Trophoblast cell (in vitro differentiated cells and primary cell): ENCODE measurements at places on chromosomes 4 and X.

- peak; percentile 21 for DNase-seq
These were observed 168.4 kb upstream of the GK2 start for GRCh38 chr4:79576429-79576753.

DNA sequence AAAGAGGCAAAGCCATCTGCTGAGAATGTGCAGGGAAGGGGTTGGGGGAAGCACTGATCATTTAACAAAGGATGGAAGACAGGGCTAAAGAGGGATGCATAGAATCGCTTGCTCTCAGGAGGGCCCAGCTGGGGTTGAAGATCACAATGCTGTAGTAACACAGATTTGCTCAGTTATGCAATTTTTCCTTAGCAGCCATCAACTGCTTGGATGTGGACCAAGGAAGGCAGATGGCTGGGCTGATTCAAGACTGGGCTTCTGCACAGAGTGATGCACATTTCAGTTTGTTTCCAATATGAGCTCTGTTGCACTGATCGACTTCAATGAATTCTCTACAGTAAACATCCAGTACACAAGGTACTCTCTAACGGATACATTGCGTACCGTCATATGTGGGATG is 127.8 kb upstream of the TBL1X start:
- DNase-seq: no peak

DNA sequence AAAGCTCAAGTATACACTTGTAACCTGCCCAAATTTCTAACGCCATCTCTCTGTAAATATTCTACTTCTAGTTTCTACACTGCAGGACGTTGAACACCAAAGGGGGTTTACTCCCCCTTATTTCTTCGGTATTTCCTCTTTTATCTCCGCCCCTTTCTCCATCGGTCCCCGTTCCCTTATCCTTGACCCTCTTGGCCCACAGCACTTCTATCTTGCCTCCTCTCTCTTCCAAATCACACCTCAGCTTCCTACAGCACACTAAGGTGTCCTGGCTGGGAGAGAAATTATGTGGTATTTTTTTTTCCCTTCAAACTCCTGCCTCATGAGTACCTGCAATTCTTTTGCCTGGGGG is 715 bp downstream of the ZMAT1 start:
- no peak for DNase-seq

- DNase-seq: no peak
These were observed 6.8 kb upstream of the IQSEC2 start for GRCh38 chrX:53288189-53288588.

DNA sequence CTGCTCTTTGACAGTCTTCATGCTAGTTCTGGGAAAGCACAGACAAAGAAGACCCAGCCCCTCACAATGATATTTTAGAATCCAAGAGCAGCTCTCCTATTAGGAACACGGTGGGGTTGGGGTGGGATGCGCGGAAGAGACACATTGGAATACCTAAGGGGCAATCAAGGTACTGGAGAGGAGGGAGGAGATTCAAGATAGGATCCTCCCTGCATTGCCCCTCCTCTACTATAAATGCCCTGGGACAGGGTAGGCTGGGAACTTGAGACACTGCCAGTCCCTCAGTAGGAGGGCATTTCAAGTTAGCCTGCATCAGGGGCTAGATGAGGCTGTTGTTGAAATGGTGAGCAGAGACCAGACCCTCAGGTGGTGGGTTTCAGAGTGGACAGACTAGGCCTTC is 5.1 kb downstream of the MAGEB17 start:
- no peak for DNase-seq

GRCh38 chr4:75036046-75036830 is 103.3 kb downstream of the PARM1 start:
- no peak for DNase-seq

- peak; percentile 45 for DNase-seq
These were observed 106.3 kb upstream of the MID1 start for GRCh38 chrX:10726647-10727046.

- DNase-seq: no peak
These were observed 128.9 kb downstream of the TBL1X start for GRCh38 chrX:9593756-9594155.

DNA sequence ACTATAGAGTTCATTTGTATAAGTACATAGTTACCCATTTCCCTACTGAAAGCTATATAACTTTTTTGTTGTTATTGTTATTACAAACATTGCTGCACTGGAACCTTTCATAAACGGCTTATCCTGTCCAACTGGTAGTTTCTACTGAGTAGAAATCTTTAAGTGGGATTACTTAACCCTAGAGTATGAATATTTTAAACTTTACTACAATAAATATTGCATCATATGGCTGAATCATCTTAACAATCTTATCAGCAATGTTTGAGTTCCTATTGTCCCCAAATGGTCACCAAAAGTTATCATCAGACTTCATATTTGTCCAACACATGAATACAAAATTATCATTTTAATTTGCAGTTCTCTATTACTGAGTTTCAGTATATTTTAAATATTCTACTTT is 40.5 kb downstream of the LCORL start:
- DNase-seq: peak; percentile 10

DNA sequence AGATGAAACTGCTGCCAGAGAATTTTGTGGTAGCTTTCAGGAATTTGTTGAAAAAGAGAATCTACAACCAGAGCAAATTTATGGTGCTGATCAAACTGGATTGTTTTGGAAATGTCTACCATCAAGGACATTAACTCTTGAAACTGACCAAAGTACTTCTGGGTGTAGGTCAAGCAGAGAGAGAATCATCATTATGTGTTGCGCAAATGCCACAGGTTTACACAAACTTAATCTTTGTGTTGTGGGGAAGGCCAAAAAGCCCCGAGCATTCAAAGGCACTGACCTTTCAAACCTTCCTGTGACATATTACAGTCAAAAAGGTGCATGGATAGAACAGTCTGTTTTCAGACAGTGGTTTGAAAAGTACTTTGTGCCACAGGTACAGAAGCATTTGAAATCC is 2.1 kb downstream of the TIGD2 start:
- no peak for DNase-seq

DNA sequence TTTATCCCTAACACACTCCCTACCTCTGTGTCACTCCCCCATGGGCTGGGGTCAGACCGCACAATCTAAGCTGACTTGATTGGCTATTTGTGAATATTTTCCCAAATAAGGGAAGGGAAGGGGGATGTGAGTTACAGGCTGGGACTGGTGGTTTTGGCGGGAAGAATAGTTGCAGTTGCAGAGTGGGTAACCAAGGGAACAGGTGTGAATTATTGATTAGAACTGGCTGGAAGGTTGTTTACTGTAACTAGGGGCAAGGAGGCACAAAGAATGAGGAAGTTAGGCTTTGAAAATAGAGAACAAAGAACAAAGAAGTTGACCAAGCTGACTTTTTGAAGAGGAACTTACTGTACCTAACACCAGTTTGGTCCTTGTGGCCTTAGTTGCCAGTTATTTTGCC is 88.0 kb upstream of the XAGE2 start:
- no peak for DNase-seq

GRCh38 chrX:48513670-48514069 is 4.9 kb downstream of the PORCN start:
- peak; percentile 74 for DNase-seq

GRCh38 chr4:40908297-40908696 is 158.5 kb downstream of the NSUN7 start:
- peak; percentile 62 for DNase-seq

- no peak for DNase-seq
These were observed 183.0 kb upstream of the PGRMC2 start for GRCh38 chr4:128470492-128471053.

DNA sequence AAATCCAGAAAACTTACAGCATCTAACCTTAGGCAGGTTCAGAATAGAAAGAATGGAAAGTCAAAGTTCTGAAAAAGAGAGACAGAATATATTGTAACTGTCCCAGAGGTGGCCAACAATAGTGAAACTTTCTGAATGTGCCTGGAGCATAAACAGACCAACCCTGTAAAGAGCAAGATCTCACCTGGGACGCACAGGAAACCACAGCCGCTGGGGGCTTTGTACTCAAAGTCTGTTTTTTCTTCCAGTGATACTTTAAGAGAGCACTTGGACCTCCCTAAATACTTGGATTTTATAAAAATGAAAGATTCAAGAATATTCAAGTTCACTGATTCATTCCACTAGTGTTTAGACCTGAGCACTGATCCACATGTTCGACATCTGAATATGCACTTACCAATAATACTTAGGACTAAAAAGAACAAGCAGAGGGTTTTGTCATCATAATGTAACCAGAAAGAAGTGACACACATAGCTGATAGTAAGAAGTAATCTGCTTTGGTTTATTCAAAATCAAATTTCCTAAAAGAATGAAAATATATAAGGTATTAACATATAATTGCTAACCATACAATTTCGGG is 35.3 kb downstream of the ARAP2 start:
- DNase-seq: no peak

DNA sequence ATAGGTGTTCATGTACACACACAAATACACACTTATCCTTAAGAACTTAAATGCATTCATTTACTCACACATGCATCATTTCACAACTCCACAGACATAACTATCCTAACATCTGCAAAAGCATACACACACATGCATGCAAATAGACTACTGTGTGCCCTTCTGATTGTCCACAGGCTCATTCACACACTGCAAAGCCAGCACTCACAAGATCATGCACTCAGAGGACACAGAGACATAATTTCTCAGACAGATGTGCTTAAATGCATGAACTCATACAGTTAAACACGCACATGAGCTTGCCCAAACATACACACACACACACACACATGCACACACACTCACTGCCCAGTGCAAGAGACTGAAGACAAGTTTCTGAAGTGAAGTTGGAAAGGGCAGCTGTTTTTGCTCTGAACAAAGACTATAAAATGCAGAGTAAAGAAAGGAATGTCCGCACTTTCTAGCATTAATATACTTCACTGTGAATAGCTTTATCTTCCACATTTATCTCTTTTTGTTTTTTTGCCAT is 1018.0 kb upstream of the HS3ST1 start:
- no peak for DNase-seq

GRCh38 chrX:1430451-1430850 is 22.3 kb downstream of the ASMTL start:
- DNase-seq: no peak

GRCh38 chr4:117491516-117491915 is 406.1 kb upstream of the TRAM1L1 start:
- no peak for DNase-seq

DNA sequence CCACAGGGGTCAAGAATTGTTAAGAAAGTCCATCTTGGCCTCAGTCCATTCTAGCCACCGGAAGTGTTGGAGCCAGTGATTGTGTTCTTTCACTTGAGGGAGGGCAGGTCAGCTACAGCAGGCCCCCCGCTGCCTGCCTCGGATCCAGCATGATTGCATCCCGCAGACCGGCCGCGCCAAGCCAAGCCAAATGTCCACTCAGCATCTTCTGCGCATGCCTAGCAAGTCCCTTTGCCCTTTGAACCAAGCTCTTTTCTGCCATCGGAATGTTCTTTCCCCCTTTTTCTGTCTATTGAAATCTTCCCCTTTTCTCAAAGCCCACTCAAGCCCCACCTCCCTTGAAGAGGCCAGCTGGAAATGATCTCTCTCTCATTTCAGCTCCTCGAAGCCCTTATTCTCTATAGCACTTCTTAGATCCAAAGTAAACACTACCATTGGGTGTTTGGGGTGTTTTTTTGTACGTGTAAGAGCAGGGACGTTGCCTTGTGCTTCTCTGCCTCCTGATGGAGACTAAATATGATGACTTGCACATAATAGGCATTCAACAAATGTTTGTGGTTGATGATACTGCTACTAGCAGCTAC is 147.8 kb upstream of the BCOR start:
- no peak for DNase-seq

- DNase-seq: no peak
These were observed 12.8 kb upstream of the RENBP start for GRCh38 chrX:153957224-153957623.

DNA sequence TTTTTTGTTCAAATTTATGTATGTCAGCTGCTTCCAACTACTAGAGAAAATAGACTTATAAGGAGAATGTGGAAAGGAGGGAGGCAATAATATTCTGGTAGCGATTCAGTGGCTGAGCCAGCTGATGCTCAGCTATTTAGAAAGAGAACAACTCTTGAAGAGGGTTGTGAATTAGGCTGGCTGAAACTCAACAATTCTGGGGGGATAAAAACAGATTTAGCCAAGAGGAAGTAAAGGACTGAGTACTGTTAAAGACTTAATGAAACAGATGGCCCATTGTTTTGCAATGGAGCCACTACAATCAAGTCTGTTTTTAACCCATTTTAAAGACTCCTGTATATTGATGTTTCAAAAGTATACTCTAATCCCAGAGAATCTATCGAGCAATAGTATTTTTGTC is 1058.9 kb downstream of the C4orf33 start:
- DNase-seq: no peak

DNA sequence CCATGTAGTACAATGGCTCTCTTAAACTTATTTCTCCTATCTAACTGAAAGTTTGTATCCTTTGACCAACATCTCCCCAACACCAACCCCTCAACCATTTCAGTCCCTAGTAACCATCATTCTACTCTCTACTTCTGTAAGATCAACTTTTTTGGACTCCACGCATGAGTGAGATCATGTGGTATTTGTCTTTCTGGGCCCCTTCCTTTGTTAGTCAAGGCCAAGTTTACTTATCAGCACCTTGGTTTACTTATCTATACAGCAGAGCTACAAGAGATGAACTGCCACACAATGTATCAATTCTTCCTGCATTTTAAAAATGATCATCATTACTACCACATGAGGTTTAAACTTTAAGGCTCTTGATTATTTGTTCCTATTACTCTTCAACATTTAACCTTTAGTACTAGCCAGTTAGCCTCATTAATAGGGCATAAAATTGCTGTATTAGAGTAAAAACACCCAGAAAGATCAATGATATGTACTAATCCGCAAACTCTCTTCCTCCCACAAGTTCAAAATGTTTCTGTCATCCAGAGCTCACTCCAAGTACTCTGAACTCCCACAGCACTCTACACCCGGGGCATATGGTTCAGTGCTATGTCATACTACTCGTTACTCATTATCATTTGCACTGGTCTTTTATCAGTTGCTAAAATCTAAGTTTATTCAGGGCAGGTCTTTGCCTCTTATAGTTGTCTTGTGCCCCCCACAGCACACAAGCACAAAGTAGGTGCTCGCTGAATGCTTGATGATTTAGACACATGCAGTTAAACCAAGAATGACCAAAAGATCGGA is 145.7 kb upstream of the ADAMTS3 start:
- no peak for DNase-seq
